GM13976 (cell line): ENCODE measurements at places on chromosomes 16 and 17.

DNA sequence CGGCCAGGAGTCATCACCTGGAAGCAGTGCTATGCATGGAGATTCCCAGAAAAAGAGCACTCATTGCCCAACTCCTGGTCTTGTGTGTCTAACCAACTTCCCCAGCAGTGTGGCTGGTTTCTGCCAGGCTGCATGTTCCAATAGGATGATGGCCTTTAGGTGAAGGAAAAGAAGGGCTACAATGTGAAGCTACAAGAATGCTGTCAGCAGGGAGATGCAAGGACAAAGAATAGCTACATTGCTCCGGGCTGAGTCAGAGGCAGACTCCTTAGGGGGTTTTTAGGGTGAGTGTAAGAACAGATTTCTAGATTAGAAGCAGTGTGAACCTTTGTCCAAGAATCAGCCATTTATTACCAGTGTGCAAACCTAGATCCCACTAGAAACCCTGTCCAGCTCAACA lies 63.0 kb upstream of the DNAH9 start:
- no peak for DNase-seq

- DNase-seq: peak; percentile 44
Observed at GRCh38 chr17:29723278-29724047, 100.8 kb upstream of the CORO6 start.

DNA sequence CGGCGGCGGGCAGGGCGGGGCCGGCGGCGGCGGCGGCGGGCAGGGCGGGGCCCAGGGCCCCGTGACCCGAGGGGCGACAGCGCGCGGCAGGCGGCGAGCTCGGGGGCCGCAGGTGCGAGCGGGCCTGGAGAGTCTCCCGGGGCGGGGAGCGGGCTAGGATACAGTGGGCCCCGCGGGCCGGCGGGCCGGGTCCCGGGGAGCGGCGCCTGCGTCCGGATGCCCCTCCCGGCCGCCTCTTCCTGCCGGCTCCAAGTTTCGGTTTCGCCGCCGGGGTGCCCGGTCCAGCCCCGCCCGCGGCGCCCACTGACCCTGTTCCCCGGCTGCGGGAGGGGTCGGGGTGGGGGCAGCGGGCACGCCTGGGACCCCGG lies at the start of gene RNF213:
Gene RNF213, plus strand, starts transcription at position 62 of the 368 bp plus-strand sequence. CDS start 2,830 bp downstream, outside the sequence.
- peak; percentile 89 for DNase-seq

GRCh38 chr17:19317359-19318095 lies 45.0 kb downstream of the B9D1 start:
- peak; percentile 72 for DNase-seq

- no peak for DNase-seq
Observed at GRCh38 chr16:2328428-2328827, 12.1 kb downstream of the ABCA3 start.

DNA sequence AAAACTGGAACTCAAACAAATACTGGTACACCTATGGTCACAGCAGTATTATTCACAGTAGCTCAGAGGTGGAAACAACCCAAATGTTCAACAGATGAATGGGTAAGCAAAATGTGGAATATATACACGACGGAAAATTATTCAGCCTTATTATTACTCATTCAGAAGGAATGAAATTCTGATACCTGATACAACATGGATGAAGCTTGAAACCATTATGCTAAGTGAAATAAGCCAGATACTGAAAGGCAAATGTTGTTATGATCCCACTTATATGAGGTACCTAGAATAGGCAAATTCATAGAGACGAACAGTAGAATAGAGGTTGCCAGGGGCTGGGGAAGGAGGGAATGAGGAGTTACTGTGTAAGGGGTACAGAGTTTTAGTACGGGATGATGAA lies 27.1 kb upstream of the MYLK3 start:
- DNase-seq: no peak

DNA sequence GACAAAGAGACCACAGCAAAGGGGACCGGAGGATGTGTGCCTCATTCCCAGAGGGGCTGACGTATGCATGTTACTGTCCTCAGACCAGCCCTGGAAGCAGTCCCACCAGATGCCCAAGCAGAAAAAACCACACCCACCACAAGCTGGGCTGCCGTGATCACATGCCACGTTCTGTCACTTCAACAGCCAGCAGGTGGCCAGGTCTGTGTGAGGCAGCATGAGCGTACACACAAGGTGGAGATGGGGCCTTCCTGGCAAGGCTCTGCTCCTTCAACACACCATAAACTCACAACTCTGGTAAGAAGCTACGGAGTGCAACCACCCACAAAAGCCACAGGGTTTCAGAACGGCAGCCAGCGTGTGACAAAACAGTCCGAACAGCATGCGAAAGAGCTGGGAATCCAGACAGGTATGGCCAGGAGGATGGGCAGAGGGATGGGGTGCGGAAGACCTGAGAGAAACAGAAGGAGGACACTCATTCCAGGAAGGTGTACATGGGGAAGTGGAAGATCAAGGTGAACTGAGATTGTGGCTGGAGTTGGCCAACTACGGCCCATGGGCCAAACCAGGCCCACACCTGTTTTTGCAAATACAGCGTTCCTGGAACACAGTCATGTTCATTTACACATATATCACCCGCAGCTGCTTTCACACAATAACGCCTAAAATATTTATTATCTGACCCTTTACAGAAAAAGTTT lies 27.9 kb downstream of the MBTPS1 start:
- DNase-seq: peak; percentile 70

DNA sequence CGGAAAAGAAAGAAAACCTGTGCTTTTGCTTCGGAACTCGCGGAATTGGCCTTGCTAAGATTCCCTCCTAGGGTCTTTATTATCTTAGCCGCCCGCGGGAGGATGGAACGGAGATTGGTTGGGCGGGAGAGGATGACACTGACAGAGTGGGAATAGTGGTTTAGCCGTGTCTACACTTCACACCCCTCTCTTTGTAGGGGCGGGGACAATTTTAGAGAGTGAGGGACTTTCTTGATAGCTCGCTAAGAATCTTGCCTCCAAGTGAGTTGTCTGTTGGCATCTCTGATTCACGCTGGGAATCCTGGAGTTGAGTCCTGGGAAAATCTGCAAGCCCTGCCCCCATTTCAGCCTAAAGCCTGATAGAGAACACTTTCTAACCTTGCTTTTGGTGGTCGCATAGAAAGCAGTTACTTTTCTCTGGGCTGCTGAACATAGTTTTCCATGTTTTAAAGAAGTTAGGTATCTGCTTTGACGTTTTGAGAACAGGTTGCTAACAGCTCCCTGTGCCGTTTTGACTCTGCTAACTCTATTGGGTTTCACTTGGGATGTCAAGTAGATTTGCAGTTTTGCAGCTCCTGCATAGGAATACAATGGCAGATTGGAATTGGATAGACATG lies 697 bp downstream of the NOL11 start:
- DNase-seq: peak; percentile 51

DNA sequence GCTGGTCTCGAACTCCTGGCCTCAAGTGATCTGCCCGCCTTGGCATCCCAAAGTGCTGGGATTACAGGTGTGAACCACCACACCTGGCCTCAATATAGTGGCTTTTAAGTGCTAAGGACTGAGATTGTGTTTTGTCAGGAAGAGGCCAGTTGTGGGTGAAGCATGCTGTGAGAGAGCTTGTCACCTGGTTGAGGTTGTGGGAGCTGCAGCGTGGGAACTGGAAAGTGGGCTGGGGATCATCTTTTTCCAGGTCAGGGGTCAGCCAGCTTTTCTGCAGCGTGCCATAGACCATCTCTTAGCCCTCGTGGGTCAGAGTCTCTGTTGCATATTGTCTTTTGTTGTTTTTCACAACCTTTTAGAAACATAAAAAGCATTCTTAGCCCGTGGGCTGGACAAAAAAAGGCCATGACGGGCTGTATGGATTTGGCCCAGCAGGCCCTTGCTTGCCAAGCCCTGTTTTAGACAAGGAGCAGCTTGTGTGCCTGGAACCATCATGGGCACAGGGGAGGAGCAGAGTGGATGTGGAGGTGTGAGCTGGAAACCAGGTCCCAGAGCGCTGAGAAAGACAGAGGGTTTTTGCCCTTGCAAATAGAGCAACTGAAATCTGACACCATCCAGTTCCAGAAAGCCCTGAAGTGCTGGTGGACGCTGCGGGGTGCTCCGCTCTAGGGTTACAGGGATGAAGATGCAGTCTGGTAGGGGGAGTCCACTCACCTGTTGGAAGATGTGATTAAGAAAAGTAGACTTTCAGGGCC lies 5.5 kb downstream of the BIRC5 start:
- no peak for DNase-seq

DNA sequence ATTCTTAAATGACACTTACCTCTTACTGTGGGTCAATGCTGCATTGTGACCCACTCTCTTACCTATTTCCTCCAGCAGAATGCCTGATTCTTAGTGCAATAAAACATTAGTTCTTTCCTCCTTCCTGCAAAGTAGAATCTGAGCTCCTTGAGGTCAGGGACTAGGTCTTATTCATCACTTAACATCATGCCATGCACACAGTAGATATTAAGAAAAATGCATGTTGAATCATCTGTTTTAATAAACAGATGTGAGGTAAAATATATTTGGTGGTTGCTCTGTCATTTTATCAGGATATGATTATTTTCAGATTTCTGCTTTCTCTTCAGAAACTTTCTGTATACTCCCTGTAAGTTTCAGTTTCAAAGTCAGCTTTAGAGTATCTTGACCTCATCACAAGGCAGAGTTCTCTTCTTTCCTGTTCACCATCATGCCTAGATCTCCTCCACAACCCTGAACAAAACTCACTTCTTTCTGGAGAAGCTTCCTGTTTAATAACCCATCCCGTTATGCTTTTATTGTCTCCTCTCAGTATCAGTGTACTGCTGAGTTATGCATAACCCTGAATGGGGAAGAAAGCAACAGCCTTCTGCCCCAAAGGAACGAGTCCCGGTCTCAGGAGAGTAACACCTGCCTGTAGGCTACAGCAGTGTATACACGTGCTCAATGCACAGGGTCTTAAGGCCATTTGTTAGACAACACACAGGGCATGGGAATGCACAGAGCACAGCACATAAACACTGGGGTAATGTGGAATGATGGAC lies 30.3 kb upstream of the SUPT4H1 start:
- no peak for DNase-seq

DNA sequence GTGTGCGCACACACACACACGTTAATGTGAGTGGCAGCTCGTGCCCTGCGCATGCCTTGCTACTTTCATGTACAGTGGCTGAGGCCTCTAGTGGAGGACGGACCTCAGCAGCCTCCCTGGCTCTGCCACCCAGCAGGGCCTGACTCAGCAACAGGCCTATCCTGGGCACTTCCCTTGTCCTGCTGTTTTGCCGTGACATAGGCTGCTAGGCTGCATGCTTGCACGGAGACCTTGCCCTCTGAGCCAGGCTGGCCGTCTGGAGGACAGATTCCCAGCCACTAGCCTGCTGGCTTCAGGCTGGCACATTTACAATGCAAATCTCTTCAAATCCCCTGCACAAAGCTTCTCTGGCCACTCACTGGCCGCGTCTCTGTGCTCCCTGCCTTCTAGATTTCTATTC lies 9.5 kb downstream of the RNF213 start:
- no peak for DNase-seq

DNA sequence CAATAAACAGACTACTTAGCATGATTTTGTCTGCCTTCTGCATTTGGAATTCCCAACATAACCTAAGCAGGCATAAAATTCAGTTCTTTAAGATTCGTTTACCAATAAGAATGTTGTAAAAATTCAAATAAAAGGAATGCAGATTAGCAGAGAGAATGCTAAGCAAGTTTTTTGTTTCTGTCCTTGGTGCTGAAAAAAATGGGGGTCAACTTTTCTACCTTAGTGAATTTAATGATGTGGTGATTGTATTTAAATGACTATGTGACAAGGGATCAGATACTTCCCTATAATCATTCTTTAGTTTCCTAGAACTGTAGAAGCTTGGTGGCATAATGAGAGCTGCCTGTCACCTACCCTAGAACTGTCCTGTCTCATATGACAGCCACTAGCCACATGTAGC lies 159.5 kb downstream of the RBFOX1 start:
- no peak for DNase-seq

DNA sequence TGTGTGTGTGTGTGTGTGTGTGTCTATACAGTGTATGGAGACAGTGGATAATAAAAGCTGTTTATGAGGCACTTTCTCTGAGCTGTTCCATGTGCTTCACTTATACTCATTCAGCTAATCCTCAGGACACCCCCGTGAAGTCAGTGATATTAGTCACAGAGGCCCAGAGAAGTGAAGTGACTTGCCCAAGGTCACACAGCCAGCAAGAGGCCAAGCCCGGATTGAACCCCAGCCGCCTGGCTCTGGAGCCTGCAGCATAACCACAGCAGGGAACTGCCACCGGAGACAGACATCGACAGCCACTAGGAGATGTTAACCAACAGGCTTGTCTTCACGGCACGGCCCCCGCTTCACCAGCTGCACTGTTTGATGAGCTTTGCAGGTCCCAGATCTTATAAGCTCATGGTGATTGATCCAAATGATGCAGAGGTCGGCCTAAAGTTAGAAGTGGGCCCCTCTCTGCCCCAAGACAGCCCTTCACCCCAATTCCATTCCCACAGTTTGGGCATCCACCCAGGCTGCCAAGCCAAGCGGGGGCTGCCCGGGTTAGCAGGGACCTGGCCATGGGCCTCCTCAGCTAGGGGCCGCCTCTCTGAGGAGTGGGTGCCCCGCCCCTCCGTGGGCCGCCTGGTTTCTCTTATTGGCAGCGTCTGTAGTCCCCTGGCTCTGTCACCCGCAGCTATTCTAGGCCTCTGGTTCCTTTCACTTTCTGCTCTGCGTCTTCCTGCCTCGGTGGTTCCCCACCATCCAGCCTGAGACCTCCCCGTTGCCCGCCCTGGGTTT lies 30.9 kb downstream of the SOCS1 start:
- DNase-seq: peak; percentile 95

DNA sequence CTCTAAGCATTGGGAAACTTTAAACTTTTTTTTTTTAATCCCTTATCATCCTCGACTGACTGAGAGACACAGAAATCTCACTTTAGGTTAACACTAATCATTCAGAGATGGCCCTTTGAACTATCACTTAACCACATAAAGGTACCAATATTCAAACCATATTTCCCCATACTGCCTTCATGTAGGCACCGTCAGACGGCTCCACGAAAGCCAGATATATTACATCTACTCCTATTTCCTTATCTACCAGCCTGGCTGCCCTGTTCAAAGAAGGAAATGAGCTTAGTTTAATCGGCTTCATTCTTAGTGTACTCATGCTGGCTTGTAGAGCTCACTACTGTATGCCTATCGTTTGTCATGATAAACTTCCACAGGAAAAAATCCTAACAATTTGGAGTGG lies 270.9 kb downstream of the CEP112 start:
- no peak for DNase-seq

- DNase-seq: peak; percentile 77
Observed at GRCh38 chr17:48427598-48427997, 2.4 kb downstream of the SKAP1 start.

GRCh38 chr16:1082952-1083675 lies 10.6 kb downstream of the SSTR5 start:
- DNase-seq: no peak

DNA sequence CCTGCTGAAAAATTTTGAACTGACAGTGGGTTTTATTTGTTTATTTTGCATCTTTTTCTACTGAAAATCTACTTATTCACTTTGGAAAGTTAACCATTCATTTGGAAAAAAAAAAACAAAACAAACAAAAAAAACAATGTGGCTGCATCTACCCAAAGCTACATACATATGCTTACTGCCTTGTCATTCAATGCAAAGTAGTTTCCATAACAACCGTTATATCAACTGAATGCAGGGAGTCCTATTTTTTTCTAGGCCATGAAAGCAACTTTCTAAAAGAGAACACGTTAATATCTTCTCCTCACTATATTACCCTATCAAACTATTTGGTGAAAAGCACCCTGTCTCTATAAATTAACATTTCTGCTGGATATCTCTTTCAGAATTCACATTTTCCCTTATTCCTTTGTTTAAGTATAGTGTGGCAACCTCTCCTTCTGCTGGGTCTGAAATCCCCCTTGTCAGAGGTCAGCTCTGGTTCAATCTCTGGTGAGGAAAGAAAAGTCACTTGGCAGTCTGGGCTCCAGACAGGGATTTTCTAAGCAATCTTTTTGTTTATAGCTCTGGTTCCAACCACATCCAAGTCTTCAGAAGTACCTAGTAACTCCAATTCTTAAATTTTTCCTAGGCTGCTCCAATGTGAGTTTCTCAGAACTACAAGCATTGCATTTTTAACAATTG lies 528.4 kb upstream of the TOM1L1 start:
- no peak for DNase-seq
